SJSA1 (cell line): ENCODE measurements at places on chromosomes 16 and 17.
A peak's percentile ranks its signal among the peaks of the same experiment; 100 is the strongest.

DNA sequence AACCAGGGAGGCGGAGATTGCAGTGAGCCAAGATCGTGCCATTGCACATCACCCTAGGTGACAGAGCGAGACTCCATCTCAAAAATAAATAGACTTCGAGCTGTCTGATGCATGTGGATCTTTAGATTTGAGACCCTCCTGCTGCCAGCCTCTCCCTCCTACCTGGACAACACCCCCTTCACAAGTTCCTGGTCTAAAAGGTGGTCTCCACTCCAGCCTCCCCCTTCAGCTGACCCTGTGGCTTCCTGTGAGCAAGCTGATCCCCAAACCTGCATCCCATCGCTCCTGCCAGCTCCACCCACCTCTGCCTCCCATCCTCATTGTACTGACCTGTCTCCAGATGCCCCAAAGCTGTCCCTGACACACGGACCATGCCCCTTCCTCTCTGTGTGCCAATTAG, 27.1 kb upstream of the FAAP100 start:
- DNase-seq = no peak

- peak; percentile 3 for DNase-seq
Measured at GRCh38 chr17:10768750-10769251, 35.1 kb downstream of the TMEM238L start.

DNA sequence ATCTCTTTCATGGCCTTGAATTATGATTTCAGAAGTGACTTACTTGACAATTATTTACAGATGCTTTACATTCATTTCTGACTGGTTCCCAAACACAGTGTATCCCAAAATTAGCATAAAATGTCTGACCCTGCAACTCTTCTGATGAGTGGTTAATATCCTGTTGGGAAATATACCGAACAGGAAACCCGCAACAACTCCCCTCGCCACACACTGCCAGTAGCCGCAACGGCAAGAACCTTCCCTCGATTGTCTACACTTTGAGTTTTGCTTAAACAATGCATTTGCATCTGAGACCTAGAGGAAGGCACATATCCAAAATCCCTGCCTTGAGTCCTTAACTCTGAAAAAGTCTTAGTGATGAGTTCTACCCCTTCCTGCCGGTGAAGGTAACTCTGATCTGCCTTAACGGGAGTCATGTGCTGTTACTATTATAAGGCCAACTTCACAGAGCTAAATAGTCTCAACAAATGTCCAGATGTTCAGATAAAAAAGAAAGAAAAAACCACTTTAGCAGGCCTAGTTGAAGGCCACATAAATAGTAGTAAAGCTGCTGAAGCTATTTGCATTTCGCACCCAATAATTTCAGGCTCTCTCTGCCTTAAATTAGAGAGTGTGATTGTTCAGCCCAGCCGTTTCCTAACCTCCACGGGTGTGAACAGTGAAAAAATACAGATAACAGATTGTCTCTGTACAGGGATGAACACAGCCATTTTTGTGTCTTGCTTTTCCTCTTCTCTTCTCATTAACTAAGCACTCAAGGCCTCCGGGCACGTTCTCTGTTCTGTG, 321.1 kb downstream of the HS3ST3B1 start:
- no peak for DNase-seq

DNA sequence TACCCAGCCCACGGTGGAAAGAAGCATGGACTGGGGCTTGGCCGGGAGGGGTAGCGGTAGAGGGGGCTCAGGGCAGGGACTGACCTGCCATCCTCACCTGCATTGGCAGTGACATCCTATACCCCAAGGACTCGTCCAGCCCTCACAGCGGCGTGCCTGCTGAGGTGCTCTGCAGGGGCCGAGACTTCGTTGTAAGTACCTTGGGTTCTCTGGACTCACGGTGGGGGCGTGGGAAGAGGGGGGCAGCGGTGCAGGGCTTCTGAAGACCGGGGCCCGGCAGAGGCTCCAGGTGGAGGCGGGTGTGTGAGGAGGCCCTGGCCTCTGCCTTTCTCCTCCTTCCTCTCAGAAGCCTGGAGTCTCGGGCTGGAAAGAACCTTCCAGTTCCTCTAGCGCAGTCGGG, 25.5 kb downstream of the POLR3E start:
- DNase-seq = no peak

DNA sequence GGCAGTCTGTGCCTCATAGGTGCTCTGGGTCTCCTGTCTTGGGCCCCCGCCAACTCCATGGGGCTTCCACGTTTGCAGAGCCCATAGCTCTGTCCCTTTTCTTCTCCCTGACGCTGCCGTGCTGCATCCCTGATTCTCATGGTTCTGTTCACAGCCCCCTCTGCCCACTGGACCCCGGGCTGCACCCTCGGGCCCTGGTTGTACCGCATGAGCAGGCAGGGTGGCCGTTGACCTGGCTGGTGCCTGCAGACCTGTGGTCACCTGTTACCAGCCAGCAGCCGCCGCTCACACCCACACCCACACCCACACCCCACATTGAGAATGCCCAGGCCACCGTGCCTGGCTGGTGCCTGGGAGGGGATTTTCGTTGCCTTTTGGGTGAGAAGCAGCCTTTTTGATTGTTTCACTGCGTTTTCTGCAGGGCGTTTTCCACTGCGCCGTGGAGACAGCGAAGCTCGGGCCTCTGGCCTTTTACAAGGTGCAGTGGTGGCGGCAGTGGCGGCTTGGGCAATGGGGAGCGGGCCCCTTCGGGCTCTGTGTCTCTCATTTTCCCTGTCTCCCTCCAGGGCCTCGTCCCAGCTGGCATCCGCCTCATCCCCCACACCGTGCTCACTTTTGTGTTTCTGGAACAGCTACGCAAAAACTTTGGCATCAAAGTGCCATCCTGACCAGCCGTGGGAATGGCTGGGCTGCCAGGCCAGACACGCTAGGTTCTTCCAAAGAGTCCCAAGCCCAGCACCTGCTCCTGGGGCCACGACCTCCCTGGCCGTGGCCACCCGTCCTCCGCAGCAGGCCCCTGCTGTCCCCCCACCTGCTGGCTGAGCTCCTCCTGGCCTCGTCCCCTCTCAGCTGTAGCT, 7.6 kb downstream of the SLC25A10 start:
- no peak for DNase-seq

GRCh38 chr17:39082482-39082881, 69.0 kb downstream of the PLXDC1 start:
- no peak for DNase-seq

- DNase-seq = no peak
Measured at GRCh38 chr17:9436630-9437029, 139.0 kb downstream of the STX8 start.

DNA sequence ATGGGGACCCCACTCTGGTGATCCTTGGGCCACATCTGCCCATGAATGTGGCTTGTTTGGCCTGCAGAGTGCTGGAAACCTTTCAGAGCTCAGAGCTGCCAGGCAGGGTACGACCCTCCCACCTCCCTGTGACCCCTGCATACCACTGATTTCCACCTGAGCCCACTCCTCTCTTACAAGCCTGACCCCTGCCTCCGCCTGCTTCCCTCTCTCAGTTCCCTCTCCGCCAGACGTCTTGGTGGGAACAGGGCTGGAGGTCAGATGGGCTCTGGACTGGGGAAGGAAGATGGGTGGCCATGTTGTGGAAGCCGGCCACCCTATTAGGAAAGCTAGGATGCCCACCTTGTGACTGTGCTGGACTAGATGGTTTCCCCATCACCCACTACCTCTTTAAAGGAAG, 185.1 kb downstream of the KATNIP start:
- DNase-seq = no peak

- peak; percentile 75 for DNase-seq
Measured at GRCh38 chr16:70738083-70738977, 52.5 kb upstream of the MTSS2 start.

DNA sequence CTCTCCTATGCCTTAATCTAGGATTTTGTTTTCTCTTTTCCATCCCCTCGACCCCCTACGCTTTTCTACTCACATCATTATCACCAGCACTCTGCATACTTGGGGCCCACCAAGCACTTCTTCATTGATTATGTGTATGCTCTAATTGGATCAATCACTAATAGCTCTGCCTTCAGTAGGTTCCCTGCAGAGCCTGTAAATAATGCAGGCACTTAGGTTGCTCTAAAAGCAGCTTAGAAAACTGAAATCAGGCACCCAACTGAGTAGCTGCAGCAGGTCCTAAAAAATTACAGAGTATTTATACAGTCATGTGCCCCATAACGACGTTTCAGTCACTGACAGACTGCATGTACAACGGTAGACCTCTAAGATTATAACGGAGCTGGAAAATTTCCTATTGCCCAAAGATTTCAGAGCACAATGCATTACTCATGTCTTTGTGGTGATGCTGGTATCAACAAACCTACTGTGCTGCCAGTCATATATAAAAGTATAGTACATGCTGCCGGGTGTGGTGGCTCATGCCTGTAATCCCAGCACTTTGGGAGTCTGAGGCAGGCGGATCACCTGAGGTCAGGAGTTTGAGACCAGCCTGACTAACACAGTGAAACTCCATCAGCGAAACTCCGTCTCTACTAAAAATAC, 280.4 kb downstream of the HS3ST3B1 start:
- DNase-seq = no peak

DNA sequence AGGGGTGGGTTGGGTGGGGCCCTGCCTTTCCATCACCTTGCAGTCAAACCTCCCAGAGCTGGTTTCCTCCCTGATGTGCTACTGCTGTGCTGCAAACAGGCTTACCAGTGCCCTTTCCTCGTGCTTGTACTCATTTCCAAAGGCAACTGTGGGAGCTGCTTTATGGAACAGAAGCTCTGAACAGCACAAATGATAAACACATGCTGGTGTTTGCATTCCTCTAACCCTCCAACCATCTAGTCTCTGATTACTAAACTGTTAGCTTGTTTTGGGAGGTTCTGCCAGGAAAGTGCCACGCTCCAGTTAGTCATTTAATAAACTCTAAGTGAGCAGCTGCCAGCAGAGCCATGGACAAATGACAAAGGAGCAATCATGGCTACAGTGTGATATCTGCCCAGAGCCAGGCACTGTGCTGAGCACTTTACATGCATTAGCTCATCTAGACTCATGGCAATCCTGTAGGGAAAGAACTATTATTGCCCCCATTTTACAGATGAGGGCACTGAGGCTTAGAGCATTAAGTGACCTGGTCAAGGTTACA, 110.4 kb downstream of the VAT1L start:
- no peak for DNase-seq

GRCh38 chr17:63035695-63036094, 69.7 kb downstream of the TANC2 start:
- peak; percentile 28 for DNase-seq

- DNase-seq = peak; percentile 85
Measured at GRCh38 chr17:68821860-68822696, 133.1 kb downstream of the ABCA8 start.

GRCh38 chr17:21090902-21091618, 35.7 kb upstream of the DHRS7B start:
- no peak for DNase-seq

- DNase-seq = no peak
Measured at GRCh38 chr17:17381446-17382064, 78.4 kb downstream of the NT5M start.

DNA sequence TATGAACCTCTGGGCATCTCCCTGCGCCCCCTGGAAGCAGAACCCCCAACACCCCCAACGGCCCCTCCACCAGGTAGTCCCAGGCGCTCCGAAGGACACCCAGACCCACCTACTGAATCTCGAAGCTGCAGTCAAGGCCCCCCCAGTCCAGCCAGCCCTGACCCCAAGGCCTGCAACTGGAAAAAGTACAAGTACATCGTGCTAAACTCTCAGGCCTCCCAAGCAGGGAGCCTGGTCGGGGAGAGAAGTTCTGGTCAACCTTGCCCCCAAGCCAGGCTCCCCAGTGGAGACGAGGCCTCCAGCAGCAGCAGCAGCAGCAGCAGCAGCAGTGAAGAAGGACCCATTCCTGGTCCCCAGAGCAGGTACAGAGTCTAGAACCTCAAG, 1.5 kb downstream of the BCL6B start:
- DNase-seq = no peak

- no peak for DNase-seq
Measured at GRCh38 chr16:4830408-4830807, 16.7 kb downstream of the GLYR1 start.

DNA sequence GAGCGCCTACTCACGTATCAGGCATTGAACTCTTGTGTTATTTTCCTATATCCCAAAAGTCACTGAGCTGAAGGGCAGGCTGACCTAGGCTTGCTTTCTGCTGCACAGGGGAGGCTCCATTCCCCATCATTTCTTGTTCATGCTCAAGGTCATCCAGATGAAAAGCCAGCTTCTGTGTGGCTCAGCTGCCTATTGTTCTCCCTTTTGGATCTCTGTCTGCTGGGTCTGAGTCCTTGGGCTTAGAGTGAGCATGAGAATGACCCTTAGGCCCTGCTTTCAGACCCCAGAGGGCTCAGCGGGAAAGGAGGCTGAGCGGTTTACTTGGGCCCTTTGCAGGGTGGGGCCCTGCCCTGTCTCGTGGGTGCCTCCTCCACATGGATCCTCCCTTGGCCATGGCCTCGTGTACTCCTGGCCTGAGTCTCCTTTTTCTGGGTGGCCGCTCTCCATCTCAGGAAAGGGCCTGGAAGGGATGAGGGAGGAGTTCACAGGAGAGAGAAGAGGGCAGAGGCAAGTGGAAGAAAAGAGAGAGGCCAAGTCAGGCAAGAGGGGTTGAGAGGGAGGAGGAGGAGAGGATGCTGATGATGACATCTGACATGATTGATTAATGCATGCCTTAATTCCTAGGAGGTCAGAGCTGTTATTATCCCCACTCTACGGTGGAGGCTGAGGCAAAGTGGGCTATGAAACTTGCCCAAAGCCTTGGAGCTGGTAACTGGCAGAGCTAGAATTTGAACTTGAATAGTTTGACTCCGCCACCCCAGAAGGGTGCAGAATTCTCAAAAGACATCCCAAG, 19.8 kb upstream of the MAP3K14 start:
- no peak for DNase-seq

DNA sequence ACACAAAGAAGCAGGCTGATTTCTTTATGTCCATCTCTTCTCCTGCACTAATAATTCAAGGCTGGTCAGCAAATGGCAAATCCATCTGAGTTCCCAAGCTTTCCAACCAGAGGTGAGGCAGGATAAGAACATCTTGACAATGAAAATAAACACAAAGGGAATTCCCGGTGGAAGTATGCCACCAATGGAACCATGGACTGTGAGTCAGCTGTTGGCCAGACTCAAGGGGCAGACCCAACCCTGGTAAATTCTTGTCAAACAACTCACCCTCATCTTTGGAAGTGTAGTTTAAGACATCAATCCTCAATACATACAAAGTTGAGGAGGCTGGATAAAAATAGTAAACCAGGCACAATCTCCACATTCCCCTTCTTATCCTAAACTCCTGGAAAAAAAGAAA, 74.3 kb upstream of the CES5A start:
- peak; percentile 9 for DNase-seq

- no peak for DNase-seq
Measured at GRCh38 chr17:2380226-2380922, 20.5 kb downstream of the MNT start.

DNA sequence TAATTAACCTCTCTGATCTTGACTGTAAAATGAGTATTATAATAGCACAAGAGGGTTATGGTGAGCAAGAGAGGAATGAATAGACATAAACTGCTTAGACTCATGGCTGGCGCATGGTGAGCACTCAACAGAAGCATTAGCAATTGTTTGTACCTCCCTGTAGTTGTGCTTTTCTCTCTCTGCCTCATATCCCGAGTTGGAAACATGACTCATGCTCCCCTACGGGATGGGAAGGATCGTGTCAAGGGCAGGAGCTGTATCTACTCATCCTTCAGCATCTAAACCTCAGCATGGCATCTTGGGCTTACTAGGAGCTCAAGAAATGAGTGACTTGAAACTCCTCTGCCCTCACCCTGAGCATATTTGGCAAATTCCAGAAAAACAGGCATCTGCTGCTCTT, 299.6 kb downstream of the MAP2K4 start:
- DNase-seq = peak; percentile 59
